ENCODE measurements at places on chromosomes 6 and 20.

DNA sequence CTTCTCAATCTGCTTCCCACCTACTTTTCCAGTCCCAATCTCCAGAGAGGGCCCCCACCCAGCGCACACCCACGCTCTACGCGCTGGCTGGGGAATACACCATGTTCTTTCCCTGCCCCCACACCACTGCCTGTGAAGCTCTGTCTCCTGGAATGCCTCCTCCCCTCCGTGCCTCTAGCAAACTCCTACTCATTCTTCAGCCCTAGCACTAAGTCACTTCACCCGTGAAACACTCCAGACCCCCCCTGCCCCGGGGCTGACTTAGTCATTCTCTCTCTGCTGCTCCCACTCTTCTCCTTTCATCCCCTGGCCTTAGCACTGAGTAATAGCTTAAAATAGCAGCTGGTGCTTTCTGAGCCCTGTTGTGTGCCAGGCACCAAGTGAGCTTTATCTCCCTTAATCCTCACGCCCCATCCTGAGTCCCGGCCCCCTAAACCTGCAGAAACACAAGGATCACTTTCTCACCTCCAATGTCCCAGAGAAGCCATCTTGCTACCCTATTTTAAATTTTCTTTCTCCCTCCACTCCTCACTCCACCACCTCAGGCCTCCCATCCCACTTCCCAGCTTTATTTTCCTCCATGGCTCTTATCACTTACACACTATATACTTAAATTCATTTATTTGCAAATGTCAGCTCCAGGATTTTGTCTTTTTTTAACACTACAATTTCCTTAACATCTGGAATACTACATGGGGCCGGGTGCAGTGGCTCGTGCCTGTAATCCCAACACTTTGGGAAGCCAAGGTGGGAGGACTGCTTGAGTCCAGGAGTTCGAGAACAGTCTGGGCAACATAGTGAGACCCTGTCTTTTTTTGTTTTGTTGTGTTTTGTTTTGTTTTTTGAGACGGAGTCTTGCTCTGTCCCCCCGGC, 6.3 kb upstream of the PARD6B start:
- DNase-seq, result no peak

DNA sequence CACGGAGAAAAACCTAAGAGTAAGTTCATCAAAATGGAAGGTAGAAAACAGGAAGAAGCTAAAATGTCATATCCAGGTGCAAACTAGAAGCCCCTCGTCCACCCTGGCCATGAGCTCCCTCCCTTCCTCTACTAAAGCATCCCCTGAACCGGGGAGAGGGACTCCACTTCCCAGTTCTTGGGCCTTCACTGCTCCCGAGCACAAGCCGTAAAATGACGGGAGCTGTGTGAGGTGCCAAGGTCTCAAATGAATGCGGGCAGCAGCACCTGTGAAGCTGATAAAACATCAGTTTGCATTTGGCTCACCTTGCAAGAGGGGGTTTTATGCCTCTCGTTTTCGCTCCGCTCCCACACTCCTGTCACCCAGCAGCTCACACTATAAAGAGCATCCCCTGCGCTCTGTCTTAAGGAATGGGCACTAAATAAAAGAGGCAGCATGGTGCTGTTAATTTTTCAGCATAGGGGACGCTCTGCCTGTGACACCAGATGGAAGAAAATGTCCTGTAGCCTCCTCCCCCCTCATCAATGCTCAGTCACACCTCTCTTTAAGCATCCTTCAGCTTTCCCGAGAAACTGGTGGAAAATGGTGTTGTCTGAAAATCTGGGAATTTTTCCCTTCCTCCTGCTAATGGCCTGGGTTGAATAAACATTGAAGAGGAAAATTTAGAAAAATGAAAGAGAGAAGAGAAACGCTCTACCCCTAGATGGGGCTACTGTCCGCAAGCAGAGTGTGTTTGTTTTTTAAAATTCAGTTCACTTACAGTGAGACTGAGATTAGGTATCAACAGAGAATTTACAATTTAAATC, 563.0 kb upstream of the AGPAT4 start:
- DNase-seq, result peak; percentile 2

DNA sequence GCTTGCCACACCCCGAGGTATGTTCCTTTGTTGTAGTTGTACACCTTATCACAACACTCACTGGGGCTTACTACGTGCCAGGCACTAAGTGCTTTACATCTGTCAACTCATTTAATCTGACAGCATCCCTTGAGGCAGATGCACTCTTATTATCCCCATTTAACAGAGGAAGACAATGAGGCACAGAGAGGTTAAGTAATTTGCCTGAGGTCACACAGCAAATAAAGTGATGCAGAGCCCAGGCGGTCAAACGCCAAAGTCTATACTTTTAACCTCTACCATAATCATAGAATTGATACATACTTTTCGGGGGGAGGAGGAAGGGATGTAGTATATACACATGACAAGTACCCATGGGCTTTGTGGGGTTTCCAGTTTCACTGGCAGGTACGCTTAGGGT, 37.7 kb downstream of the MDFI start:
- no peak for DNase-seq

DNA sequence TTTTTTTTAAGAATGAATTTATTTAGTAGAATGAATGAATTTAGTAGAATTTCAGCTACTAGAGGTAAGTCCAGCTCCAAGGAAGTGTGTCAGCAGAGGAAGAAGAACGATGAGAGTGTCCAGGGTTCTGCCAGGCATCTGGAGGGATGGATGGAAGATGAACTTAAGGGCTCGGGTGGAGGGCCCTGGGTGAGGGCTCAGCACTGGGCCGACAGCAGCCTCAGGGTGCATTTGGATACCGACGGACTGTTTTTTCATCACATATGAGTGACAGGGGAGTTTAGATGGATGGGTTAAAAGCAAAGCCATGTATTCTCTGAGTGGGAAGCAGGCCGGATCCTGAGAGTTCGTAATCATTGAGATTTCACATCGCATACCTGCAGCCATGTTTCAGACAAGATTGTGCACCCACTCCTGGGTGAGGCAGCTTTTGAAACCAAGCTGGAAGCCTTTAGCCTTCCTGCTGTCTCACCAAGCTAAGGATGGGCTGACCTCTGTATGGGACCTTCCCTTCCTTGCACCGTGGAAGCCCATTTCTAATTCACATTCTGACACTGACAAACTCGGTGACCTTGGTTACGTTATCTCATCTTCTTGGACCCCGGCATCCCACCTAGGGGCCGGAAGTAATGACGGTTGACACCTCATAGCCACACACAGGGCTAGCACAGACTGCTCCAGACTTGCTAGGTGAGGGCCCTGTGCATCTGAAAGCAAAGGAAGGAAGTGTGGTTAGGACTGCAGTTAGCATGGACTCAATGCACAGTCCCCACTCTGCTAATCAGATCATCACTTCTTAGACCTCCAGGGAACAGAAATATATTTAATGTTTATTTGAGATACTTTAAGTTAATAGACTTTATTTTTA, 228.5 kb downstream of the SLC24A3 start:
- no peak for DNase-seq

- no peak for DNase-seq
Measured at GRCh38 chr6:149380523-149380922, 19.5 kb upstream of the SUMO4 start.

GRCh38 chr6:1231941-1232340, 80.0 kb upstream of the FOXQ1 start:
- DNase-seq, result no peak

DNA sequence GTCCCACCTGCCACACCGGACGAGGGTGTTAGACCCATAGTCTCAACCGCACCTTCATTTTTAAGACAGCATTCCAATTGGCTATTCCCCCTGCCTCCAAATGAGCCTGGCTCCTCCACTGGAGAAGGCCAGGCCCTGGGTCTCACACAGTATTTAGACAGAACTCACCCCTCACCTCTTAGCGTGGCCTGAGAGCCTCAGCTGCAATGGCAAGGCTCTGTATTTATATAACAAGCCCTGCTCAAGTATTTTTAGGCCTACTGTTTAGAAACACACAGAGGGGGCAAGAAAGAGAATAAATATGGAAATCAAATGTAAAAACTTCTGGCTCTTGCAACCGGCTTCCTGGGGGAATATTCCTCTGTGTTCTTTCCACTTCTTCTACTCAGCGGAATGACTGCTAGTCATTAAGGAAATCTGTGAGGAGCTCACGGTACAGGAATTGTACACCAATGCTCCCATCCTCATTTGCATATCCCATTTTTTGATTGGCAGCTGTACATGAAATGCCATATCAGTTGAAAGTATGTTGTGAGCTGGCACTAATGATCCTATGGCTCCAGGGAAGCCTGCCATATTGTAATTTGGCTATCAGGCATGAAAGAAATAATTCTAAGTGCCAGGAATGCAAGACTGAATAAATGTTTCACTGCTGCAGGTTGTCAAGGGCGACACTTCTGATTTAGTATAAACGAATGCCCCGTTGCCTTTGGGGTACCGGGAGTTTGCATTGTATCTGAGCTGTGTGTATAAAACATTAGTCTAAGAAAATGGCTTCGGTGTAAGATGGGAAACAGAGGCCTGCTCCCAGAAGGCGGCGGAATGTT, 207.5 kb downstream of the ZNF217 start:
- no peak for DNase-seq

- DNase-seq, result no peak
Measured at GRCh38 chr6:113595911-113596376, 261.2 kb upstream of the MARCKS start.

GRCh38 chr6:155589190-155589589, 133.6 kb upstream of the NOX3 start:
- no peak for DNase-seq

All from NCI-H526 treated with DMSO at 0.1 percent for 48 hours (cell line).